Activated T-cell treated with anti-CD3 and anti-CD28 coated beads, Interleukin-2, amount 50 U/mL, for 1 hour (primary cell): ENCODE measurements at places on chromosomes 7 and 10.
A peak's percentile ranks its signal among the peaks of the same experiment; 100 is the strongest.

DNA sequence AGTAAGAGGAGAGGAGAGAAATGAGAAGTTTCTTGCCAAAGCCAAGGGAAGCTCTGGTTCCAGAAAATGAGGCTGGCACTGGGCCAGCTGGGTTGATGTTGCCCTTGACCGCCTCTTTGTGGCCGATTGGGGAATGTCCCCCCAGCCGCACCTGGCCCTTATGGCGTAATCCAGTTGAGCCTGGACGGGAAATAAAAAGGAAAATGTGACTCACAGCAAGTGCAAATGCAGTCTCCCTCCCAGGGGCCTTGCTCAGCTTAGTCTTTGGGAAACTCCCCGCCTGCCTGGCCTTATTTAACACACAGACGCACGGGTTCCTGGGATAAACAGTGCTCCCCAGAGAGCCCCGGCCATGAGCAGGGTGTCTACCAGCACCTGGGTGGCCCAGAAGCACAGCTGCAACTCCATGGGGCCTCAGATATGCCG, 174.8 kb downstream of the KIAA1217 start:
- DNase-seq: no peak

DNA sequence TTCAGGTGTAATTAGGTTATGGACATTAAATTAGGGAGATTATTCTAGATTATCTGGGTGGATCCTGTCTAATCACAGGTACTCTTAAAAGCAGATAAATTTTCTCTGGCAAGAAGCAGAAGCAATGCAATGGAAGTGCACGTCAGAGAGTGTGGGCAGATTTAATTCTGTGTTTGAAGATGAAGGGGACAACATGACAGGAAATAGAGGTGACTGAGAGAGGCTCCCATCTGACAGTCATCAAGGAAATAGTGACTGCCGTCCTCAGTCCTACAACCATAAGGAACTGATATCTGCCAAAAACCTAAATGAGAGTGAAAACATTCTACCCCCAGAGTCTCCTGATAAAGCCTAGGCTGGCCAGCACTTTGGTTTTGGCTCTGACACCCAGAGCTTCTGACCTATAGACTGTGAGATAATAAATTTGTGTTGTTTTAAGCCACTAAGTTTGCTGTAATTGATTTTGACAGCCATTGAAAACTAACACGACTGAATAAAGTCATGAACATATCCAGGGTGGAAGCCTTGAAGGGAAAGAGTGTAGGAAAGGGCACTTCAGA, 30.5 kb upstream of the DDX50 start:
- no peak for DNase-seq

GRCh38 chr7:99829524-99830160, 1.8 kb downstream of the CYP3A43 start:
- no peak for DNase-seq

- DNase-seq: no peak
These were observed 71.6 kb downstream of the NKX6-2 start for GRCh38 chr10:132714096-132714985.

DNA sequence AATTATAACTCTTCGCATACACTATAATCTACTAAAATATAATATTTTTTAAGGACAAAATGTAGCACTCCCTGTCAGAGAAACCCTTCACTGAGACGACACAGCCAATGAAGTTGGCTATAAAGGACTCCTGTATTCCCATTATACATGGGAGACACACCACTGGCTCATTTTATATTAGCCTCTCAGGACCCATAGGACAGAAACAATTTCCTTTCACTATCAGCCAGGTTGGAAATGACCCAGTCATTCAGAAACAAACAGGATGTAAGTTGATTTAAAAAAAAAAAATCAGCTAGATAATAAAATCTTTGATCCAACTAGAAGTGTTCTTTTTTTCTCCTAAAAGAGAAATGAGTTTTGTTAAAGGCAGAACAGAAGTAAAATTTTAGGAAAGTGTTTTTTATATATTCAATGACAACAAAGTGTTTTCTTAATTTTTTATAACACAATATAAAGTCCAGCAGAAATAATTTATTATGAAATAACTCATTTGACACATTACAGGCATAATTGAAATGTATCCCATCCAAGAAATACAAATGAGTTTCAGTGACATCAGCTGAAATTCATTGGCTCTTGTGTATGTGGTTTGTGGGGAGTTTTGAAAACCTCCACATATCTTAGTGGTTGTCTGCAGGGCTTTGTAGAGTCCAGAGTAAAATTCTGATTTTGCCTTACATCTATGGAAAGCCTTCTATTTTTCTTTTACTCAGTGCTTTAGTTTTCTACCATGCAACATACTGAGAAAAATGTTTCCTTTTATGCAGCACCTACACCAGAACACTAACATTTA, 64.1 kb downstream of the CTTNBP2 start:
- no peak for DNase-seq

DNA sequence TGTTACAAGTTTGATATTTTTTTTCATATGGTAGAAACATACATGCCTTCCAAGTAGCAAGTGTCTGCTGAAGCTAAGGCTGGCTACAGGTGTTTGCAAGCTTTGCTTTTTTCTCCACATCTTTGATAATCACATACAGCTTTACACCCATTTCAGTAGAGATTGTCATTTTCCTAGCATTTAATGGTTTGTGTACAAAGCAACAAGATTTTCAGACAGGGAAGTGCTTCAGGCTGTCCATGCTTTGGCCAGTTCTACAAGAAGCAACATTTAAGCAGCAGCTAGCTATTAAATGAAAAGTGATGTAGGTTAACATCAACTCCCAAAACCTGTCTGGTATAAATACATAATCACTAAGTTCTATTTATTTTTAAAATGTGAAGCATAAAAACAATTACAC, 2.3 kb downstream of the HDAC9 start:
- no peak for DNase-seq

DNA sequence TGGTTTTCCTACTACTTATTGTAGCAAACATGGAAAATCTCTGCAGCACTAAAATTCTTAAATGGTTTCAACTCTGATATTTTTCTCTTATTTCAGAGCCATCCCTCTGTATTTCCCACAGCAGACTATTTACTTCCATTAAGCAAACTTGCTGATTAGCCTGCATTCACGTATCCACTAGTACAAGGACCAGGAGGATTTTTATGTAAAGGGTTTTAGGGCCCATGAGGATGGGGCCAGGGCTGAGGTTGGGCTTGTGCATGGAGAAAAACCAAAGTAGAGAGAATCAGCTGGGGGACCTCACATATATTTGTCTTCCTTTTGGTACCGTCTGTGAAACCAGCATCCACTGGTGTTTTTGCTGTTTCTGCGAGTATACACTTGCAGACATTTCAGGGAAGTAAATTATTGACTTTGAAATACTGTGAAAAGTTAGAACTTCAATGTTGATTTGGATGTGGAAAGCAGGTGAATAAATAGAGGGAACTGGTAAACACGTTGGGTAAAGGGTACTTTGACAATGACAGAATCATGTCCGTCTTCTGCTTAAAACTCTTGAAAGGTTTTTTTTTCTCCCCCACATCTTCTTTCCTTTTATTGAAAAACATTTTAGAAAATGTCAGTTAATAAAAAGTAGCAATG, 44.3 kb downstream of the ERLIN1 start:
- no peak for DNase-seq

DNA sequence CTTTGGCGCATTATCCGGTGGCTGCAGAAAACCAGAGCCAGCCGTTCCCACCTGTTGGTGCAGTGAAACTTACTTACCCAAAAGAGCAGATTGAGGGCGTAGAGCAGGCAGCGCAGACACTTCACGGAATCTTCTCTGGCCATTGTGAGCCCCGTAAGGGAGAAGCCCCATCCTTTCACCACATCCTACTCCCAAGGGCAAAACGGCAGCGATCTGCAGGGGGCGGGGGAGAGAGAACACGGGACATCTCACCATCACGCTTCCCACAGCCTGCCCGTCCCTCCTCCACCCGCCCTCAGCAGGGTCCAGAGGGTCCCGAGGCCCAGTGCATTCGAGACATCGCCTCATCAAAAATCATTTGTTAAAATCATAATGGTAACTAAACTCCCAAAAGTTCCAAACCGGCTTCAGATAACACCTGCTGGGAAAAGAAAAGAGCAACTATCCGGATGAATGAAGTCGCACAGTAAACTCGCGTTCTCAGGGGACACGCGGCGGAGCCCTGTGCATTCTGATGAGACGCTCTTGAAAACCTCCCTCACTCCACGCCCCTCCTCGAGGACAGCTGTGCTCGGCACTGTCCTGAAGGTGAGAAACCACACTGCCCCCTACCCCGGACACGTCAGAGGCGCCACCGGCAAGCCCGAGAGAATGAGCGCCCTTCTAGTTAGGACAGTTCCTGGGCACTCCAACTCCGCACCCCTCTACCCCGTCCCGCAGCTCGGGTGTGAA, 1.2 kb downstream of the TSPAN12 start:
- peak; percentile 22 for DNase-seq

- DNase-seq: no peak
These were observed 95.1 kb upstream of the DIP2C start for GRCh38 chr10:784403-785088.

- DNase-seq: no peak
These were observed 24.2 kb downstream of the AFAP1L2 start for GRCh38 chr10:114380060-114380459.

- DNase-seq: no peak
These were observed 620.6 kb upstream of the ANKRD30A start for GRCh38 chr10:36504758-36505157.

DNA sequence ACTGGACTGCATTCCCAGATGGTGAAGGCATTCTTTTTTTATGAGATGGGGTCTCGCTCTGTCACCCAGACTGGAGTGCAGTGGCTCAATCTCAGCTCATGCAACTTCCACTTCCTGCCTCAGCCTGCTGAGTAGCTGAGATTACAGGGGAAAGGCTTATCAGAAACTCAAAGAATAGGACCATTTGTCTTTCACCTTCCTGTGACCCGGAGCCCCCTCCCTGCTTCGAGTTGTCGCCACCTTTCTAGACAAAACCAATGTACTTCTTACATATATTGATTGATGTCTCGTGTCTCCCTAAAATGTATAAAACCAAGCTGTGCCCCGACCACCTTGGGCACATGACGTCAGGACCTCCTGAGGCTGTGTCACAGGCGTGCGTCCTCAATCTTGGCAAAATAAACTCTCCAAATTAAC, 1.8 kb upstream of the METTL27 start:
- no peak for DNase-seq

GRCh38 chr10:35351021-35351420, 14.7 kb downstream of the CCNY start:
- DNase-seq: no peak

DNA sequence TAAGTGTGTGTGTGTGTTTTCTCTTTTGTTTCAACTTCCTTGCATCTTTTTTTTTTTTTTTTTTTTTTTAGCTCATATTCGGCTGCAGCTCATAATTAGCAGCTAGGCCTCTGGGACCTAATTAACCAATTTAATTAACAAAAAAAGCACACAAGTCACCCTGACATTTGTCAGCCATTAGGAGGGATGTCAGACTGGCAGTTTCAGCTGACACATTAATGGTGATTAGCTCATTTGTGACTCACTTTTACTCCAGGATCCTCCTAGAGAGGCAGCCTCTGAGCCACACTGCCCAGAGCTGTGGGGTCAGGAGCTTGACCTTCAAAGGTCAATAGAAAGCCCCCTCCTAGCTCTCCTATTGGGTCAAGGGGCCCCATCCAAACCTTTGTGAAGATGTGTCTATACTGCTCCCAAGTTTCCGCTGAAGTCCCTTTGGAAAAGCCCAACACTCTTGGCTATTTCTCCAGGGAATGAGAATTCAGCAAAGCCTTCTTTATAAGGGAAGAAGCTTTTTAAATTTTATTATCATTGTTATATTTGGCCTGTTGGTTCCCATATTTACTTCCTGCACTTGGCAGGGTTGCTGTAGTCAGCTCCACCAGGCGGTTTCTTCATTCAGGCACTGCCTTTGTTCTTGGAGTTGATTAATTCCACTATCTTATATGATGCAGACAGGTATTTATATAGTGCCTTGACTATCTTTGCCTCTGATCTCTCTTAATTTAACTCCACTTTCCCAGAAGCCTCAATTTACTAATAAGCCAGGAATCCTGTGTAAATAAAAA, 109.5 kb upstream of the HABP2 start:
- no peak for DNase-seq

- DNase-seq: no peak
These were observed 429.4 kb upstream of the AKR1E2 start for GRCh38 chr10:4396401-4397283.

- no peak for DNase-seq
These were observed 2.4 kb upstream of the WDFY4 start for GRCh38 chr10:48682265-48682664.

DNA sequence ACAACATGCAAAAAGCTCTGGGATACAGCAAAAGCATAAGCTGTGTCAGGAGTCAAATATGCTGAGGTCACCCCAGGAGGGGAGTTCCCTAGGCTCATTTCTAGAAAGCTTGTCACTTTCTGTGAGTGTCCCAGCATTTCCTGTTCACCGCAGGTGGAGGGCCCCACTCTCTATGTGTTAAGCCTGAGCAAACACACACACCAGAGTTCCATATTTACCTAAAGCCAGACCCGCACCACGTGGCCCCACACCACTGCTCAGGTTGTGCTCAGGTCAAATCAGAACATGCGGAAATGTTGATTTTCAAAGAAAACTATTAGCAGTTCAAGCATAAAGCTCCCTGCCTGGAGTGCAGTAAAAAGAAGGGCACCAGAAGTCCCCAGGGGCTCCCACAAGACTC, 259.6 kb upstream of the PPP2R2D start:
- no peak for DNase-seq

DNA sequence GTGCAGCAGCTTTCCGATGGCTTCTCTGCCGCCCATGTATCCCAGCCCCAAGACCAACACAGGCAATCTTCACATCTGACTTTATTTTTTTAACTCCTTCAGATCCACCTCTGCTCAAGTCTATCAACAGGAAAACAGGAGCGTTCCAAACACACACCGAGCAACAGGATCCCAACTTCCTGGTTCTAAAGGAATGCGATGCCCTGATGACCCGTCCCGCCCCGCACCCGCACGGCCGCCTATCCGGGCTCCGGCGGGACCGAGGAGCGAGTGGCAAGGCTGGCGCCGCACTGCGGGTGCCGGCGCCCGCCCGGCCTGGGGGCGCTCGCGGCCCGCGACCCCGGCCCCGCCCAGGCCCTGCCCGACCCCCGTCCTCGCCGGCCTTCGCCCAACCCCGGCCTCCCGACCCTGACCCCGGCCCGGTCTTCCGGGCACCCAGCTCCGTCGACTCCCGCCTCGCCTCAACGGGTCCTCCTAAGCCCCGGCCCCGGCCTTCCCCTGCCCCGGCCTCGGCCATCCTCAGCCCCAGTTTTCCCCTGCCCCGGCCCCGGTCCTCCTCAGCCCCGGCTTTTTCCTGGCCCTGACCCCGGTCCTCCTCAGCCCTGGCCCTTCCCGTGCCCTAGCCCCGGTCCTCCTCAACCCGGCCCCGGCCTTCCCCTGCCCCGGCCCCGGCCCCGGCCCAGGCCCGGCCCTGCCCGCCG, 730 bp downstream of the LARP4B start:
- peak; percentile 48 for DNase-seq

- DNase-seq: no peak
These were observed 65.4 kb upstream of the TNS3 start for GRCh38 chr7:47647181-47647917.

GRCh38 chr10:99631496-99631895, 11.3 kb upstream of the SLC25A28 start:
- no peak for DNase-seq
